Nasal cavity respiratory epithelium epithelial cell of viscerocranial mucosa (primary cell): ENCODE measurements at places on chromosomes 3 and 15. TPM values are rescaled to one million over a fixed set of nuclear protein-coding genes. Genes with fewer than 3 reads are reported as not detected.

Gene MASP1
- total RNA-seq, result under 0.01 and 0.21 TPM in 2 replicates

Gene CCNDBP1
- 23.6 and 35.3 TPM in 2 replicates for total RNA-seq

Gene CPNE9
- total RNA-seq, result not detected in 2 replicates

Gene ABI3BP
- 0.68 and 3.1 TPM in 2 replicates for total RNA-seq

Gene DLL4
- total RNA-seq, result under 0.01 and 0.07 TPM in 2 replicates

Gene HIGD2B
- not detected in 2 replicates for total RNA-seq

Gene MB21D2
- 6.5 and 7.8 TPM in 2 replicates for total RNA-seq

Gene SLC28A1
- not detected in 2 replicates for total RNA-seq

Gene EOMES
- total RNA-seq, result 0.34 TPM in 1 of 2 replicates, not detected in the other

Gene KIF15
- 0.50 and 0.68 TPM in 2 replicates for total RNA-seq
